Ammon's horn (tissue), 1 donor: ENCODE measurements at places on chromosomes 7 and 10.
A peak's percentile ranks its signal among the peaks of the same experiment; 100 is the strongest.

DNA sequence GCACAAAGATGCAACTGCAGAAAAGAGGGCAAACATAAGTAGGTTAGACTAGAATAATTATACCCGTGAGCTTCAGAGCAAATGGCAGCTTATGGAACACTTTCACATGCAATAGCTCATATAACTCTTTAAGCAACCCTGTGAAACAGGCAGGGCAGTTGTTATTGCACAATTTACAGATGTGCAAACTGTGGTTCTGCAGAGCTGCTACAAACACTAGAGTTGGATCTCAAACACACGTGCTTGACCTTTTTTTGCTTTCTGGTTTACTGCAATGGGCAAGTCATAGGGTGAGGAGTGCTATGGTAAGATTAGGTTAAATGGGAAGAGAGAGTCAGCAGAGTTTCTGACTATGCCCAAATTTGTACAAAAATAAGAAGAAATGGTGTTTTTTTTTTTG is 610.8 kb downstream of the GATA3 start:
- DNase-seq: no peak

DNA sequence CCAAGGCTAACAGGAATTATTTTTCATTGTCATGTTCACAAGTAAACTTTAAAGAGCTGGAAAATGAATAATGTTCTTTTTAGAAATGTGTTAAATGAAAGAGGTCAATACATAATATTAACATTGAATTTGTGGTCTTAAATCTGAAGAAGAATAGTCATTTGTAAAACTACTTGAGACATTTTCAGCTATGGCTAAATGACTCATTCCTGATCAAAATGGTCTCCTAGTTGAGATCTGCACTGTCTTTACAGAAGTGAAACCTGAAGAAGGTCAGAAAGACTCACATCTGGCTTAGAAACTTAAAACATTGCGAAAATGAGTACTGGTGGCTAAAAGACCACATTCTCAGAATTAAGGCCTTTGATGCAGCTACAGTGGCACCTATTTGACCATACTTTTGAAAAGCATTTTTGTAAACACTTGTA is 5.9 kb downstream of the PIK3CG start:
- peak; percentile 22 for DNase-seq

GRCh38 chr10:104322416-104322782 is 15.9 kb downstream of the ITPRIP start:
- no peak for DNase-seq

GRCh38 chr7:159218607-159219006 is 73.9 kb upstream of the VIPR2 start:
- no peak for DNase-seq

DNA sequence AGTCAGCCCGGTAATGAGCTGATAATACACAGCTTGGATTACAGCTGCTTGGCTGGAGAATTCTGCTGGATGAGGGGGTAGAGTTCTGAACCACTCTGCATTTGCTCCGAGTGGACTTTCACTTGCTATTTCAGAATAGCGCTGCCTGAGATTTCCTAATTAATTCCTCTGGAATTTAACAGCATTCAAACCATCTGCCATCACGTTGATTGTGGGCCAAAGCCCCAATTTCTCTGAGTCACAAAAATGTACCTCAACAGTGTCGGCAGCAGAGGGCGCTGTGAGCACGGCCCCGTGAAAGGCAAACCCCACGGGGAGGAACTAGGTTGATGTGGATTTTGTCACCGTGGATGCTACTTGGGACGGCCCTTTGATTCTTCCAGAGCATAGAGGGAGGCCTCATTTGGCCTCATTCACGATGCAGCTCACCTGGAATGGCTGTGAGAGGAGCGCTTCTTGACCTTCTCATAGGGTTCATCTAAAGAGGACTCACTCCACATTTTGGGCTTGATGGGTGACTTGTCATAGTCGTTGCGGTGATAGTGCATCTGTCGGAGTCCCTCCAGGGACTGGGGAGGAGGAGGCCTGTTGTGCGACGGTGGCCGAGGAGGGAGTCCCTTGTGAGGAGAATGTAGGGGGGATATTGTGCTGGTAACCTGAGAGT is 73.3 kb downstream of the PRPF18 start:
- DNase-seq: peak; percentile 84

DNA sequence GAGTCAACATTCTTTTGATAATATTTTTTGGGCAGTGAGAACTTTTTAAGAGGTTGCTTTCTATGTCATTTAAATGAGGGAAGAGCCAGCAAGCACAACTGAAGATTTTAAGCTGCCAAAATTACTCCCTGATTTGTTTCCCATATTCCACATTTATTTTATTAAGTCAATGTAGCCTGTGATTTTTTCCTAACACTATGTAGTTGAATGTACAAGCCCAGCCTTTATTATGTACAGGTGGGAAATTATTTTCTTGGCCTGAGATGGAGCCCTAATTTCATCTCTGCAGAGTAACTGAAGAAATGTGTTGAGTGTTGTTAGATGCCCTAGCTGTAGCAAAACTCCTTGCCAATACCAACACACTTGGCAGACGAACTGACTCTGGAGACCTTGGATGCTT is 83.1 kb upstream of the MINDY3 start:
- DNase-seq: no peak

- peak; percentile 3 for DNase-seq
These were observed 121.7 kb upstream of the TRIM24 start for GRCh38 chr7:138338361-138338760.

DNA sequence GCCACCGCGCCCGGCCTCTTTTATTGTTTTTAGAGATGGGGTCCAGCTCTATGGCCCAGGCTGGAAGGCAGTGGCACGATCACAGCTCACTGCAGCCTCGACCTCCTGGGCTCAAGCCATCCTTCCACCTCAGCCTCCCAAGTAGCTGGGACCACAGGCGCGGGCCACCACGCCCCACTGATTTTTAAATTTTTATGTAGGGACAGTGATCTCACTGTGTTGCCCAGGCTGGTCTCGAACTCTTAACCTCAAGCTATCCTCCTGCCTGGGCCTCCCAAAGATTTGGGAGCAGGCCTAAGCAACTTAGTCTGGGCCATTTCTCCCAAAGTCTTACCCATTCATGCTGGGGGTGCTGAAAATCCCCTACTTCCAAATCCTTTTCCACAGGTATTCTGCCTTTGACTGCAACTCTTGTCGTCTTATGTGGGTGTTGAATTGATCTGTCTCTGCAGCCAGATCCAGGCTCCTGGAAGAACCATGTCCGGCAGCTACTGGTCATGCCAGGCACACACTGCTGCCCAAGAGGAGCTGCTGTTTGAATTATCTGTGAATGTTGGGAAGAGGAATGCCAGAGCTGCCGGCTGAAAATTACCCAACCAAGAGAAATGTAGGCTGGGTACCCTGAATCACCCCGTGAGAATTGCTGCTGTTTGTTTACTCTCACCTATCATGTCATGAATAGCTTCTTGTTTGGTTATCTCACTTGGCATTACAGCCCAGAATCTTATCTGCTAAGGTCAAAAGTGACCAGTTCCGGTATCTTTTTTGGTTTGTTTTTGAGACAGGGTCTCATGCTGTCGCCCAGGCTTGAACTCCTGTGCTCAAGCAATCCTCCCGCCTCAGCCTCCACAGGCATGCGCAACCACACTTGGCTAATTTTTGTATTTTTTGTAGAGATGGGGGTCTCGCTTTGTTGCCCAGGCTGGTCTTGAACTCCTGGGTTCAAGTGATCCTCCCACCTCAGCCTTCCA is 1.1 kb downstream of the ZDHHC4 start:
- no peak for DNase-seq

- no peak for DNase-seq
These were observed 78.2 kb downstream of the THNSL1 start for GRCh38 chr10:25094590-25094989.

DNA sequence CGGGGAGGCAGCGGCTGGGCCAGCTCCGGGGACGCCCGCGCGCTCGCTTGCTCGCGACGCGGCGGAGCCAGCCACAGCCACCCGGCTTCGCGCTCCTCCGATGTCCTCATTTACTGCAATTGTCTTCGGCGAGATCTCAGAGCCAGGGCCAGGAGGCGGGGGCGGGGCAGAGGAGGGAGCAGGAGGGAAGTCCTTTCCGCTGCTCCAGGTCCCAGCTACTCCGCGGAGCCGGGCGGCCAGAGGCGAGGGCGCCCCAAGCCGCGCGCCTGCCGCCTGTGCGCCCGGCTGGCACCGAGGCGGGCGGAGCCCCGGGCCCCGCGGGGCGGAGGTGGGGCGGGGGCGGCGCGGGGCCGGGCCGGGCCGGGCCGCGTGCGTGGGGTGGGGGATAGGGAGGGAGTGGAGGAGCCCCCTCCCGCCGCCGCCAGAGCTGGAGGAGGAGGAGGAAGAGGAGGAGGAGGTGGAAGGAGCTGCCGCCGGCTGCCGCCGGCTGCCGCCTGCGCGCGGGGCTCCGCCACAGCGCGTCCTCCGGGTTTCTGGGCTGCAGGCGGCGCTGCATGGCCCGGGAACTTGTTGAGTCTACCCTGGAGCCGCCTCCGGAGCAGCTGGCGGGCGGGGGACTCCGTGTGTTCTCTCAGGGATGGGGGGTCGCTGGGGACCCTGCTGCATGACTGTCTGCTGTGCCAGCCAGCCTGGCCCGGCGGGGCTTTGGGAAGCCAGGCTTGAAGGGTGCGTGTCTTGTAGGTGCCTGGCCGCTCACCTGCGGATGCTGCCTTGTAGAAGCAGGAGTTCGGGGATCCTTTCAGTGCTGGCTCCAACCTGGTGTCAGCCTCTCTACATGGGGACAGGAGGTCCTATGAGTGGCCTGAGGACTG is at the start of gene INSYN2A:
Gene INSYN2A (minus strand): TSS at position 310 of the 872 bp plus-strand sequence. CDS start 20,196 bp downstream, outside the sequence.
- peak; percentile 53 for DNase-seq

DNA sequence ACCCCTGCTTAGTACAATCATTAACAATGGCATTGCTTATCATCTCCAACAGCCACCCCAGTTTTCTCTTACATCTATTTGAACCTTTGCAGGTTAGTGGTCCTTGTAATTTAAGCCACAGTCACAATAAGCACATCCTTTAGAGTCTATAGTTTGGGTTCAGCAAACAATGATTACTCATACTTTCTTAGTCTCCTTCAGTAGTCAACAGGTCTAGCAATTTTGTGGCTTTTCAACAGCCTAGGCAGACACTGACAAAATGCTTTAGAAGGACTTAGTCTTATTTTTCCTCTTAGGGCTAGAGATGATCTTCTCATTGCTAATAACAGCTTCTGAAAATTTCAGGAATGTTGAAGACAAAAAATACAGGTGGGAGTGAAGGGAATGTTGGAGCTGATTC is 32.3 kb upstream of the FAM204A start:
- DNase-seq: no peak

GRCh38 chr10:91605968-91606367 is 26.9 kb downstream of the PPP1R3C start:
- DNase-seq: no peak

DNA sequence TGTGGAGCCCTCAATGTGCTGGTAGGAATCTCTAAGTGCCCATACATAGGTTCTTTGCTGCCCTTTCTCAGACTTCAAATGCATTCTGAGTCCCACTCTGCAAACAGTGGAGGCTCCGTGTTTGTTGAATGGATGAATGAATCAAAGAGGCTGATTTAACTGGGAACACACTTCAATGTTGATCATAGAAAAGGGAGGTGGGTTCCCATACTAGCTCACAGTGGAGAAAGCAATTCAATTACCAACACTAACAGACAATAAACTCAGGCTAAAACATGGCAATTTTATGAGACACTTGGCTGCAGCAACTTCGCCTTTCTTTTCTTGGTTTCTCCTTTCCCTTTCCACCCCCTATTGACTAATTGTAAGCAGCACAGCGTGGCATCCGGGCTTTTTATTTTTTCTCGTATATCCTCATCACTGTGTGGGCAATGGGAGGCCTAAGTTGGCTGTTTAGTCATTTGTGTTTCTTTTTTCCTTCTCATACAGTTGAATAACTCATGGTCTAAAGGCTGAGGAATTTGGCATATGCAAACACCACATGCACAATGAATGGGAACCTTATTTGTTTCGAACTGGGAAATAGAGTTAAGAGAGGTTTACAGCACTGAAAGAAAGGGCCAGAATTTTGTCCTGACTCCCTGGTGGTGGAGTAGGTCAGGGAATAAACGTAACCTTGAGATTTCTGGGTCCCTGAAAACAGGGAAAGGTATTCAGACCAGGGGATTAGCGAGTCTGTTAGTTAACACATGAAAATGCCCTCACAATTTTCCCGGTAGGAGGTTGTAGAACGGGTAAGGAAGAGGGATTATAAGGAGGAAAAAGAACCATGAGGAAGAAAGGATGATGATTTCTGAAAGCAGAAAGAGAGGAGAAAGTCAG is 858.5 kb downstream of the KCNMA1 start:
- peak; percentile 13 for DNase-seq

DNA sequence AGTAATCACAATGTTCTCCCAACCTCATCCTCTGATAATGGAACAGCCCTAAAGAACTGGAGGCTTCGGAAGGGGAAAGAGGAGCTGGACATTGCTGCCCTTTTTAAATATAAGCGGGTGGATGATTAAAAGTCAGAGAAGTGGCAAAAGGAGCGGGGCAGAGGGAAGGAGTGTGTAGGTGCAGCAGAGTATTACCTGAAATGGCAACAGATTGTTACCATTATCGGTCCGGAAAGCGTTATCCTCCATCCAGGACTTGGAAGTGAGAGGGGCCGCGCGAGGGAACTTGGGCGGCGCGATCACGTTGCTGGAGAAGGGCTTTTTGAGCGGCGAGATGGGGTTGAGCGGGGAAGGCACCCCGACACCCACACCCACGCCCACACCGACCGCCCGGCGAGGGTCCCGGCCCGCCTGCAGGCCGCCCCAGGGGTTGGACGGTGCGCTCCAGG is 51.7 kb downstream of the CPEB3 start:
- peak; percentile 35 for DNase-seq

- no peak for DNase-seq
These were observed 52.5 kb downstream of the EBF3 start for GRCh38 chr10:129911451-129912165.

DNA sequence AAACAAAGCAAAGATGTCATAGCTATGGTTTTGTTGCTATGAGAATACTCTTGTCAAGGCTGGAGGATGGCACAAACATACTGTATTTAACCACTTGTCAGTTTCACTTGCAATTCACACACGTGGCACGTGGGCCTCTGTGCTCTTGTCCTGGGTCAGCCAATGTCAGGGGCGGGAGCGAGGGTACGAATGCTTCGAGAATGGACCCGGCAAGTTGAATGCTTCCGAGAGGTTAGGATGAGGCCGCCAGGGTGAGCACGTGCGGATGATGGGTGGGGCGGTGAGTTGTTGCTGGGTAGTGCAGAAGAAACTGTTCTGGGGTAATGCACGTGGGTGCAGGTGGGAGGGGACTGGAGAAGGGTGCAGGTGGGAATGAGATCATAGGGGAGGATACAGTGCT is 10.4 kb upstream of the OCM2 start:
- no peak for DNase-seq

GRCh38 chr7:92608380-92609322 is 18.5 kb upstream of the FAM133B start:
- DNase-seq: no peak

GRCh38 chr10:108352771-108353170 is 1188.3 kb upstream of the SORCS1 start:
- no peak for DNase-seq

- no peak for DNase-seq
These were observed 7.8 kb downstream of the ZNF713 start for GRCh38 chr7:55895021-55895420.

GRCh38 chr10:60541451-60541850 is 151.8 kb upstream of the ANK3 start:
- DNase-seq: no peak

- no peak for DNase-seq
These were observed 98.4 kb downstream of the UBE2H start for GRCh38 chr7:129854401-129854800.

GRCh38 chr7:142377567-142377966 is 119.7 kb upstream of the PRSS58 start:
- no peak for DNase-seq
